Esophagus squamous epithelium (tissue), 5 donors: ENCODE measurements at places on chromosomes 12 and 14.

GRCh38 chr14:52948039-52948438, 2.8 kb downstream of the FERMT2 start:
- DNase-seq: no peak

- DNase-seq: no peak
Measured at GRCh38 chr14:99544991-99545390, 59.0 kb downstream of the CCDC85C start.

GRCh38 chr14:68598621-68599447, 194.0 kb downstream of the ZFP36L1 start:
- DNase-seq: no peak

- no peak for DNase-seq
Measured at GRCh38 chr14:50943261-50943942, 881 bp downstream of the PYGL start.

- DNase-seq: no peak
Measured at GRCh38 chr12:18108611-18109010, 18.6 kb upstream of the RERGL start.

DNA sequence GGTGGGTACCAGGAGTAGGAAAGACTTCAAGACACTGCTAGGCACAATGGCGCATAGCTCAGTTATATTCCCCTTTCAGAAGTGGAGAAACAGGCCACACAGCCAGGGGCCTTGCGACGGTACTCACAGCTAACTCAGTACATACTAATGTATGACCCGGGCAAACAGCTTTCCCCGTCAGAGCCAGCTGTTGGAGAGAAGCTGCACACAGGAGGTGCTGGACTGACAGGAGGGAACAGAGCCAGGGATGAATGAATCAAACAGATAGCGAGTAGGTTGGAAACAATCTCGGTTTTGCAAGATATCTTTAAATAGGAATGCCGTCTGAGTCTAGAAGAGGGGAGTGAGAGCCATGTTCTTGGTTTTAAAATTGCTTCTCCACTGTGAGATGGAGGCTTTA, 45.5 kb downstream of the PRIMA1 start:
- DNase-seq: no peak

GRCh38 chr14:101473045-101473729, 88.1 kb upstream of the DIO3 start:
- no peak for DNase-seq

GRCh38 chr14:77097006-77097699, 905 bp upstream of the CIPC start:
- no peak for DNase-seq

GRCh38 chr14:34059925-34060650, 109.2 kb upstream of the EGLN3 start:
- no peak for DNase-seq

DNA sequence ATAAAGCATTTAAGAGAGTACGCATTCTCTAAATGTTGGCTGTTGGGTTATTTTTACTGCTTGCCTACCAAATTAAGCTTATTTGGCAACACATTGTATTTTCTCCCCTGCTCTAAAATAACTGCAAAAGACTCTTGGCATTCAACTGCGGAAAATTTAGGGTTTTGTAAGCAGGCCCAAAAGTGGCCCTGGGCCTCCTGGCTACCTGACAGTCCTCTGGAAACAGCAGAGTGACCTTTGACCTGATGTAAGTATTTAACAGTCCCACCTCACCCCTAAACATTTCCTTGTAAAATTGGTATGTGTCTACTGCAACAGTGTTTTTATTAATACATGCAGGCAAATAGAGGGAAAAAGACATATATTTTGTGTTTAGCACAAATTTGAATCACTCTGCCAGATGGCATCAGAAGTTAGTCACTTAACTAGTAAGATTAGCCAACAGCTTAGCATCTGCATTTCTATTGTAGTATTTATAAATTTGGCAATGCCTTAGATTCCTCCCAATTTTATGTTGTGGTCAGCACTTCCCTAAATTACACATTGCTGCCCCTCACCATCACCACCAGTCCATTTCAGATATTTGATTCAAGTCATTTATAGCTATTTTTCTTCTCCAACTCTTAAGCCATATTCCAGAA, 11.2 kb downstream of the LLPH start:
- DNase-seq: no peak

- no peak for DNase-seq
Measured at GRCh38 chr12:131422744-131423143, 288.1 kb upstream of the SFSWAP start.

DNA sequence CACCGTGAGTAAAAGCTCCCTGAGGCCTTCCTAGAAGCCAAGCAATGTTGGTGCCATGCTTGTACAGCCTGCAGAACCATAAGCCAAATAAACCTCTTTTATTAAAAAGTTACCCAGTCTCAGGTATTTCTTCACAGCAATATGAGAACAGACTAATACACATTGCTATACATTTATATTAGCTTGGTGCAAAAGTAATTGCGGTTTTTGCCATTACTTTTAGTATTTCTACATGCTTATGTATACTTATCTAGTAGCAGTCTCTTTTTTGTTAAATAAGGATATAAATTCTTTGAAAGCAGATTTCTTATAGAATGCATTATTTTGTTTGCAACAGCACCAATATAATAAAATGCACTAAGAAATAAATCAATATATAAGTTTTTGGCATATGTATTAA, 619.6 kb downstream of the FSCB start:
- DNase-seq: no peak

DNA sequence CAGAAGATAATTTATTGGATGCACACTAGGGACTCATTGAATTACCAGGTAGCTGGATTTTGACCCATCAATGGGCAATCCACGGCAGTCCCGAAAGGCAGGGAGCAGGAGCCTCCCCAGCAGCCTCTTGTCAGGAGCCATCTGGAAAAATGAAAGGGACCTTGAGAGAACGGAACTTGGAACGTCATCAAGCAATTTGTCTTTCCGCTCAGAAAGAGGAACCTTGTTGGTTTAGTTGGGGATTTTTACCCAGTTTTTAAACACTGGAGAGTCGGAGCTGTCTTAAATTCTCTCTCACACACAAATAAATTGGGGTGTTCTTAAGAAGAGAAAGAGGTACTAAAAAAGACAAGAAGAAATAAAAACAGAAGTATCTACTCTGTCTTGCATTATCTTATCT, 1351.7 kb upstream of the TMEM132C start:
- DNase-seq: no peak

GRCh38 chr12:46675736-46676135, 150.1 kb downstream of the SLC38A4 start:
- DNase-seq: no peak
